ENCODE measurements at places on chromosomes 2 and 18.

GRCh38 chr2:18473241-18474181, 86.9 kb downstream of the RDH14 start:
- DNase-seq = no peak

DNA sequence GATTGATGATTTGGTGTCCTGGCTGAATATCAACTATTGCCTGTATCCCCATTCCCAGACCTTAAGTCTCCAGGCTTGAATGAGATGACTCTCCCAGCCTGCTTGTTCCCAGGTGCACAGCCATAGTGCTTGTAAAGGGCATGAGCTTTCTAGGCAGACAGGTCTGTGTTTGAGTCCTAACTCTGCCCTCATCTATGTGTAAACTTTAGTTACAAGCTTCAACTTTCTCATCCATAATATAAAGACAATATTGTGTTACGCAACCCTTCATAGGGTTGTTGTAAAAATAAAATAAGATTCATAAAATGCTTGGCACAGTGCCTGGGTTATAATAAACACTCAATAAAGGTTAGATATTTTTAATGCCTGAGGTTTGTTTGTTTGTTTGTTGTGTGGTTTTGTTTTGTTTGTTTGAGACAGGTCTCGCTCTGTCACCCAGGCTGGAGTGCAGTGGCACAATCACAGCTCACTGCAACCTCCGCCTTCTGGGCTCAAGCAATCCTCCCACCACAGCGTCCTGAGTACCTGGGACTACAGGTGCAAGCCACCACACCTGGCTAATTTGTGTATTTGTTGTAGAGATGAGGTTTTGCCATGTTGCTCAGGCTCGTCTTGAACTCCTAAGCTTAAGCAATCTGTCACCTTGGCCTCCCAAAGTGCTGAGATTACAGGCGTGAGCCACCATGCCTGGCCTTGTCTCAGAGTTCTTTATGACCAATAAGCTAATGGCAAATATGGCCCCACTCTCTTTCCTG, 89.4 kb upstream of the MAPRE2 start:
- no peak for DNase-seq

GRCh38 chr2:119113489-119113770, 45.1 kb downstream of the C1QL2 start:
- no peak for DNase-seq

- DNase-seq = no peak
These were observed 104.0 kb downstream of the PRPF40A start for GRCh38 chr2:152613235-152613634.

DNA sequence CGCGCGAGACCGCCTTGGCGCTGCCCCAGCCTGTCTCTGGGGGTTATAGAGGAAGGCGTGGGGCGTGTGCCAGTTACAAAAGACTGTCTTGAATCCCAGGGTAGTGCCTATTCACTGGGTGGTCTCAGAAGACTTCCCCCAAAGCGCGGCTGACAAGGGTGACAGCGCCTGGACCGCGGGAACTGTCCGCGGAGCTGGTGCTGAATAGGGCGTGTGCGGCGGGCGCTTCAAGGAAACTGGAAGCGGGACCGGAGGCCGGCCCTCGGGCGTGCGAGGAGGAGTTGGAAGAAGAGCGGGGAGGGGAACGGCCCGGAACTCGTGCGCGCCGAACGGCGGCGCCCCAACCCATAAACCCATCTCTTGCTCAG, 2.3 kb downstream of the EGR4 start:
- DNase-seq = peak; percentile 20

GRCh38 chr18:67140495-67140894, 376.0 kb downstream of the DSEL start:
- no peak for DNase-seq

DNA sequence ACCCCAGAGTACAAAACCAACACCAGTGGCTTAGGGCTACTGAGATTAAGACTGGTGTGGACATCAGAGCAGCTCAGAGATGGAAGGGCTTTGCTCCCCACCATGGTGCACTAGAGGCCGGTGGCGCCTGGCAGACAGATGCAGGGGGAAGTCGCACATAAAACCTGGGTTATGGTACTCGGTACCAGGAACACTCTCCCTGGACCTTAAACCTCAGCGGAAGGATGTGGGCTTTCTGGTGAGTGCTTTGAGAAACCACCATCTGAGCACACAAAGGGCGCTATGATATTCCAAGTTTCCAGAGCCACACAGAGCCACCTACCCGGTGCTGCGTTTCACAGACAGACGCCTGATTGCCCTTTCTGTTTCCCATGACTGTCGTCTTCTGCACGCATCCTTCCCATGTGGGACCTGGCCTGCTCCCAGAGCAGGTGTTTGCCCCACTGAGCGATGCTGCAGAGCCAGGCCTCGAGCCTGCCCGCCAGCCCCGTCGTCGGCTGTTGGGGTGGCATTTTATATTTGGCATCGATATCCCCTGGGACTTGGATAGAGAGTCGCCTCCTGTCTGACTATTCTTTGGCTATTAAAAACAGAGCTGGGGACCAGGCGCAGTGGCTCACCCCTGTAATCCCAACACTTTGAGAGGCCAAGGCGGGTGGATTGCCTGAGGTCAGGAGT, 89.5 kb upstream of the ODC1 start:
- no peak for DNase-seq

- DNase-seq = no peak
These were observed 797 bp downstream of the OR6B3 start for GRCh38 chr2:240052524-240052923.

GRCh38 chr18:75074196-75075015, 134.5 kb downstream of the PTGR3 start:
- DNase-seq = no peak

GRCh38 chr2:100107906-100108647, 34.3 kb downstream of the AFF3 start:
- DNase-seq = no peak

- DNase-seq = no peak
These were observed 103.9 kb downstream of the KLHL14 start for GRCh38 chr18:32668956-32669355.

DNA sequence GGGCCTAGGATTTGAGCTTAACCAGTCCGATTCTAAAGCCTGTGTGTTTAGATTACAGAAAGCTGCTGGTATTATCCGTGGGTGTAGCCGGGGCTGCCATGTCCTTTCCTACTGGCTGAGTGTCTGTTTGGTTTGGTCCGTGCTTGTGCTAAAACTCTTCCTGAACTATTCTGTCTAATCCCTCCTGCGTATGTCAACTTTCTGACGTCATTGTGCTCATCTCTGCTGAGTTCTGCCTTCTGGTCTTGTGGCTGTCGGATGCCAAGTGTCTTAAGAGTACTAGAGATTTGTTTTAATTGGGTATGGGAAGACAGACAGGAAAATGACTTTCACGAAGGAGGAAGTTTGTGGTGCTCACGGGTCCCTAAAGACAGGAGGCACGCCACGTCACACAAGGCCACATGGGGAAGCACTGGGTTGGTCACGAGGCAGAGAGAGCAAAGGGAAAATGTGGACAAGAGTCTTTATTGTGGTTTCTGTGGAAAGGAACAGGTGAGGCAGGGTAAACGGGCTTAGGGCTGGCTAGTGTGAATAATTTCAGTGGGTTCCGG, 31.8 kb upstream of the NTSR2 start:
- DNase-seq = no peak

DNA sequence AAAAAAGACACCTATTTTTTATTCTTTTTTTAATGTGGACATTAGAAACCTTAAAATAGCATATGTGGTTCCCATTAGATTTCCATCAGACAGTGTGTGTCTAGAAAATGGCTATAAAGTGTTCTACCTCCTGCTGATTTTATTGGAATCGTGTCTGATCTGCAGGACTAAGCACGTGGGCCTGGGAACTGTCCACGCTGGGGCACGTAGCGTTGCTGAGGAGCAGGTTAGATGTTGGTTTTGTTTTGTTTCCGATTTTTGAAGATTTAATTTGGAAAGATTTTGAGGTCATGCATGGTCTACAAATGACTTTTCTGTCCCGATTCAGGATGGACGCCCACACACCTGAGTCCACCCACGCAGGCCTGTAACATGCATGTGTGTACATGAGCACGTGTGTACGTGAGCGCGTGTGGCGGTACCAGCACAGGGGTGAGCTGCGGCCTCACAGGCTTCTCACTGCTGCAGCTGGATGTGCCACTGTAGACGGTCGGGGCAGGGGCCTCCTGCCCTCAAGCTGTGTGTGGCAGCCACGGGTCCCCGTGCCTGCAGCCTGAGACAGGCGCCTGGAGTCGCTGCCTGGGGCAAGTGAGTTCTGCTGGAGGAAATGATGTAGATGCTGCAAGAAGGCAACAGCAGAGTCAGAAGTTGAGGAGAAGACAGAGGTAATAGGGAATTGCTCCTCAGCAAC, 99.7 kb upstream of the CTDP1 start:
- peak; percentile 10 for DNase-seq

- no peak for DNase-seq
These were observed 17.9 kb downstream of the PIAS2 start for GRCh38 chr18:46899274-46899948.

GRCh38 chr2:66547887-66548286, 113.0 kb downstream of the MEIS1 start:
- DNase-seq = no peak

- DNase-seq = peak; percentile 34
These were observed 35.8 kb downstream of the CIB4 start for GRCh38 chr2:26605195-26605998.

DNA sequence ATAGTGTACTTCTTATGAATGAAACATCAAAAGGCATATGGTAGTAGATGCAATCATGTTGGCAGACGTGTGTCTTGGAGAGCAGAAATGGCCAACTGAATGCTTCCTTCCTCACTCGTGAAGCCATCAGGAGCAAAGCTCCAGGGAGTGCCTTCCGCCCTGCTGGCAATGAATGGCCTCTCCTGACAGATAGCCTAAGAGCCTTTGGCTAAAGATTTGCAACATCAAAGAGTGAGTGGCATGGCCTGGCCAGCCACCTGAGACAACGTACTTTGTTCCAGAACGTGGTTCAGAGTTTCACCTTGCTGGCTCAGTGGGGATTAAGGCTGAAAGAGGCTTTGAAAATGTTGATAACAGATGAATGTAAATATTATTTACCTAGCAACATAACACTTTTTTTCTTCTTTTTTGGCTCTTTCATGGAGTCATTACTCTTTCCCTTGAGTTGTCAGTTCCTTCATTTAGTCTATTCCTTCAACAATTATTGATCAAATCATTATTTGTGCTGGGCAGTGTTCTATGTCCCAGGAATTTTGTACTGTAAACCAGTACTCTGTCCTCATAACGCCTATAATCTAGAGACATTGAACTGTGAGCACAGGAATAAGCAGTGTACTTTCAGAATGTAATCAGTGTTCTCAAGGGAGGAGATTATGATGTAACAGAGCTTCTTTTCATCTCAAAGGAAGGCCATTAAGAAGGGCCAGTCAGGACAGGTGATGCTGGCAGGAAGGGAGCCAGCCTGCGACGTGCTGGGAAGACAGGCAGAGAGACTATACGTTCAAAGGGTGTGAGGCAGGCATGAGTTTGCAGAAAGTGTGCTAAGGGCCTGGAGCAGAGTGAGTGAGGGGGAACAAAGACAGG, 59.4 kb upstream of the SH3RF3 start:
- DNase-seq = no peak

DNA sequence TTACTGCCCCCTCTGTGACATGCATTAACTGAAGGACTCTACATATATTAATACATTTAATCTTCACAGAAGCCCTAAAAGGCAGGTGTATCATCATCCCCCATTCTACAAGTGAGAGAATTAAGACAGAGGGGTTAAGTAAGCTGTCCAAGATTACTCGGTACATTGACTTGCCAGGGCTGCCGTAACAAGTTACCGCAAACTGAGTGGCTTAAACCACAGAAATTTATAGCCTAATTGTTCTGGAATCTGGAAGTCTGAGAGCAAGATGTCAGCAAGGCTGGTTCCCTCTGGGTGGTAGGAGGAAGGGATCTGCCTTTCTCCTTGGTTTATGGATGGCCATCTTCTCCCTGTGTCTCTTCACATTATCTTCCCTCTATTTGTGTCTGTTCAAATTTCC, 605.5 kb downstream of the EPHA4 start:
- no peak for DNase-seq

- no peak for DNase-seq
These were observed 15.6 kb downstream of the PDE6D start for GRCh38 chr2:231765496-231765929.

GRCh38 chr2:241107031-241107783, 5.1 kb upstream of the MTERF4 start:
- DNase-seq = no peak

DNA sequence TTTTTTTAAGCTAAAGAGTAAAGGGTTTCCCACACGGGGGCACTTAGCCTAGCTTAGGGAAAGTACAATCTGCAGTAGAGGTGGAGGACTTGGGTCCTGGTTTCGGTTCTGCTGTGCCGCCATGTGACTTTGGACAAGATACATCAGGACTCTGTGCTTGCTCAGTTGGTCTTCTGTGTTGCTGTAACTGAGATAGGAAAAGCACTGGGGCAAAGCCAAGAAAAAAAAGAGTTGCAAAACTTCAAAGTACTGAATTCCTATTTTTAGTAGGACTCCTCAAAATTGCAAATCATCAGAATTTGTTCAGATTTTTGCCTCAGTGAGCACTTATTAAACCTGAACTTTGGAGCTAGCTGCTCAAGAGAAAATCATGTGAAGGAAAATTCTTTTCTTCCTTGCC, 96.3 kb upstream of the STON1 start:
- no peak for DNase-seq

- DNase-seq = no peak
These were observed 15.5 kb downstream of the LYG1 start for GRCh38 chr2:99285526-99285925.

DNA sequence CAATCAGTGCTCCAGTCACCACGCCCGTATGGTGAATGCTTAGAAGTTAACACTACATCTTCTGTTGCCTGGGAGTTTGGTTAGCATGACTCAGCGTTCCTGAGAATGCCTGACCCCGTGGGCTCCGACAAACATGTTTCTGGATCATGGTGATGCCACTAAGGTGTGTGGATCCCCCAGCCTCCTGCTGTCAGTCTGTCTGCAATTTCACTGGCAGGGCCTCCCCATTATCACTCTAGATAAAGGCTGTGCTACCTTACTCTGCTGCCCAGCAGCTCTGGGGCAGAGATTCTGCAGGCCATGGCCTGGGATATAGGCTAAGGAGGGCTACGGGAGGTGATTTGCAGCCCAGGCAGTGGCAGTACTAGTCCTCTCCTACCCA, 66.0 kb downstream of the STPG4 start:
- no peak for DNase-seq

- no peak for DNase-seq
These were observed 24.0 kb upstream of the SLC39A10 start for GRCh38 chr2:195632856-195633572.

DNA sequence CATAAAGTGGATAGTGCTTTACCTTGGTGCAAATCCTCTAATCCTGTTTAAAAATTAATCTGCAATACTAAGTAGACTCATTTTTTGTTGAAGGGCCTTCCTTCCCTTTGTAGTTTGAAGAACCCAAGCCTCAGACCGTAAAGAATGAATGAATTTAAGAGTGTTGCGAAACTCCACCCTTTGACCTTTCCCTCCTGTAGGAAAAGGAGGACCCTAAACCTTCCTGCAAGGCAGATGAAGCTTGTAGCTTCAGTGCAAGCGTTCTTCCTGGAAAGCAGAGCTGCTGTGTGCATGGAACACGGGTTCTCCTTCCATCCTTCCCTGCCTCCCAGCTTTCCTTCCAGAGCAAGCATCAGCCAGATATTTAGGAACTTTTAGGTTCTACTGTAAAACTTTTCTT, 1.7 kb downstream of the IMPA2 start:
- DNase-seq = no peak

All from SK-N-MC (cell line).